Fibroblast of upper back skin (primary cell): ENCODE measurements at places on chromosomes 2 and 18.
A peak's percentile ranks its signal among the peaks of the same experiment; 100 is the strongest.

- DNase-seq = no peak
Measured at GRCh38 chr2:197839327-197839726, 34.9 kb downstream of the PLCL1 start.

GRCh38 chr2:235616885-235617284, 123.0 kb downstream of the AGAP1 start:
- no peak for DNase-seq

- DNase-seq = peak; percentile 55
Measured at GRCh38 chr2:160091381-160091780, 29.0 kb upstream of the PLA2R1 start.

- no peak for DNase-seq
Measured at GRCh38 chr18:27242392-27243047, 57.4 kb upstream of the CHST9 start.

DNA sequence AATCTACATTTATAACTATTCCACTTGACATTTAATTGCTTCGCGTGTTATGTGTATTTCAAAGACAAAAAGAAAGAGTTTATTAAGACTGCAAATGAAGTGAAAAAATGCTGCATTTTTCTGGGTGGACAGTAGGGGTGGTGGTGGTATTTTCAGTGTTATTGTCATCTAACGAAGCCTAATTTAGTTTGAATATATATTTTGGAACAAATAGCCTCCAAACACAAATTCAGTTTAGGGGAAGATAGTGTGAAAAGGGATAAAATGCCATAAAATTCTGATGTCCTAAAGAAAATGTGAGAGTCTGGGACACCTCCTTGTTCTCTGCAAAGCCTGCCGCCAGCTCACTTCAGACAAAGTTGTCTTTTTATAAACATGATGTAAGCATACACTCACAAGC, 425.1 kb downstream of the NRXN1 start:
- DNase-seq = no peak

DNA sequence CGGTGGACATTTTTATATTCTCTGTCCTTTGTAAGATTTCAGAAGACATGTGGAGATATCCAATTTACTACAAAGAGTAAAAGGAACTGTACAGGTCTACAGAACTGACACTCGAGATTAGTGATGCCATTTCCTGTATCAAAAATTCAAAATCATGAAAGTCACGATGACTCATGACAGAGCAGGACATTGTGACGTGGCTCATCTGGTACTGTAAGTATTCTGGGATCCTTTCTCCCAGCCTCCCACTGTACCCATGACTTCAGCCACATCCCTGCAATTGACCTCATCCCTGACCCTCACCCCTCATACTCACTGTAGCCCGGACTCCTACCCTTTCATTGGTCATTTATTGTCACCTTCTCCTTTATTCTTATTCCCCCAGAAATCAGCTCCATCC, 736.5 kb downstream of the EPHA4 start:
- no peak for DNase-seq

GRCh38 chr18:3450012-3450798, at the start of gene TGIF1:
TSS of gene TGIF1 (plus strand) at chr18:3450172. CDS start at chr18:3450490, 318 bp downstream.
- DNase-seq = peak; percentile 84

DNA sequence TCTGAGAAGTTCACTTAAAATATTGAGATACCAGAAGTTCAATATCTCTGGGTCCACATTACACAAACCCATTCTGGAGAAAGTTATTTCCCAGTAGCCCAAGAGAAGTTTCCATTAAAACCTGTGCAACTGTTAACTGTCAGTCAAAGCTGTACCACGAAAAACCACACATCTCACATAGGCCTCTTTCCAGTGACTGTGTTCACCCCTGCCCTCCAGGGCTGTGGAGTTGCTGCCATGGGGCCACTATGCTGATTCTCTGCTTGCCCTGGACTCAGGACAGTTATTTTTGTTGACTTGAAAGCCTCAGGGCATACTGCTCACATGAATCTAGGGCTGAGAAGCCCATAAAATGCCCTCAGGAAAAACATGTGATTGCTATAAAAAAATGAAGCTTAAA, 153.8 kb downstream of the PIEZO2 start:
- no peak for DNase-seq

DNA sequence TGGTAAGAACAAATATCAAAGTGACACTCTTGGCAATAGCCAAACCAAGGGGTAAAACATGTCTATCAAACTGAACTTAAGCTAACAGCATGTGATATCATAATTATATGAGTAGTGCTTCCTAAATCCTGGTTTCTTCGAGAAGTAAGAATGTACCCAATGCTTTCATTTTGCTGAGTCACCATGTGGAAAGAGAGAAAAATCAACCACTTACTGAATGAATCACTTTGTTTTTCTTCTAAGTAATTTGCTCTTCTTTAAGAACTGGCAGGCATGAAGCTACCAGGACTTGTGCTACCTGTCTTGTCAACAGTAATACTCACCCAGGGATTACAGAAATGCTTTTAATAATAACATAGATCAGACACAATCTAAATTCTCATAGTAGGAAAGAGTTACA, 19.0 kb upstream of the DUSP19 start:
- peak; percentile 82 for DNase-seq

GRCh38 chr18:49094979-49095632, 144.3 kb upstream of the SMAD7 start:
- peak; percentile 68 for DNase-seq

DNA sequence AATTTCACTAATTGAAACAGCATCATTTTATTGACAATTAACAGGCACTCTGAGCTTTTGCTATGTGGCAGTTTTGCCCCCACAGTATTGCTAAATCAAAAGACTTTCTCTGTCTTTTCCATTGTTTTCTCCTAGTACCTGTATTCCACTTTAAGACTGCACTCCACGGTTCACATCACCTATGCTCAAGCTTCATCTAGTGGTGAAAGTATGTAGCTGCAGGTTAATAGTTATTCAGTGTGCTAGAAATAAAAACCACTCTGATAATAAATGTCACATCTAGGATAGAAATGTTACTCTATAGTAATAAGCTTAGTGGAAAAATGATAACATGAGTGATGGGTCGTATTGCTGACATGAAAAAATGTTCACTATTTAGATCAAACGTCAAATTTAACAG, 24.6 kb downstream of the ARL6IP6 start:
- no peak for DNase-seq

GRCh38 chr2:238444242-238444641, 17.5 kb downstream of the ASB1 start:
- no peak for DNase-seq

GRCh38 chr2:39422700-39423099, 14.4 kb downstream of the MAP4K3 start:
- DNase-seq = no peak

GRCh38 chr2:181146171-181146570, 165.8 kb downstream of the UBE2E3 start:
- DNase-seq = no peak

DNA sequence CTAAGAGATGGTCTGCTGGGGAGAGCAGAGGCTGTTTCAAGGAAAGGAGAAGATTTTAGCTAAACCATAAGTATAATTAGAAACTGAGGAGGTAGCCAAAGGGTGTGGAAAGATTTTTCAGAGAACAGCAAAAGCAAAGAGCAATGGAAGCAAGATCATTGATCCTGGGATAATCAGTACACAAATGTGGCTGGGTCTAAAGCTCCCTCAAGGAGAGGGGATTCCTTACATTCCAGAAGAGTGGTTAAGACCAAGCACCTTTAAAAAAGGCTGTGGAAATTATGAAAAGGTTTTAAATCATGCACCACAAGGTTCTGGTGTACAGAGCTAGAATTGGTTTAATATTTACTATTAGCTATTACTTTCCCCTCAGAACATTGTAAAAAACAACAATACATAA, 246.0 kb upstream of the UBE2E3 start:
- no peak for DNase-seq

GRCh38 chr2:171154348-171154747, 6.3 kb downstream of the TLK1 start:
- DNase-seq = no peak

DNA sequence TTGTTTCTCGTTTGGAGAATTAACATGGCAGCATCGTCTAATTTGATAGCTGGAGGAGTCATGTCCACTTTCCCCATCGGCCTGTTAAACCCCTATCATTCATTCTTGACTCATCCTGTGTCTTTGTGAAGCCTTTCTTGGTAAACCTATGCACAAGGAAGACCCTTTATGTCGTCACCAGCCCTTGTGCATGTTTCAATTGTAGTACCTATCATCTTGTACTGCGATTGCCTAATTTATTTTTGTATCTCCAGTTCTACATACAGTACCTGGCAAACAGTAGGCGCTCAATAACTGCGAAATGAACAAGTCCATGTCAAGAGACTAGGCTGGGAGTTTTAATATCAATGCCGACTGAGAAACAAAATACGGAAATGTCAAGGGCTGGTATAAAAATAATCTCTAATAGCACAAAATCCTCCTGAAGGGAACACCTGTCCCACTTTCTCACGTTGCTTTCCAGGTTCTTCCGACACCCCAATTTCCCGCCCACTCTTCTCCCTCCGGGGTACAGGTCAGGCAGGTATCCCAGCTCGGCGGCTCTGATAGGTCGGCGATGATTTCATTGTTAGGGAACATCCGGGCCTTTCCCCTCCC, 1.3 kb upstream of the PPM1B start:
- no peak for DNase-seq
